ENCODE measurements at places on chromosomes 2 and 18.

DNA sequence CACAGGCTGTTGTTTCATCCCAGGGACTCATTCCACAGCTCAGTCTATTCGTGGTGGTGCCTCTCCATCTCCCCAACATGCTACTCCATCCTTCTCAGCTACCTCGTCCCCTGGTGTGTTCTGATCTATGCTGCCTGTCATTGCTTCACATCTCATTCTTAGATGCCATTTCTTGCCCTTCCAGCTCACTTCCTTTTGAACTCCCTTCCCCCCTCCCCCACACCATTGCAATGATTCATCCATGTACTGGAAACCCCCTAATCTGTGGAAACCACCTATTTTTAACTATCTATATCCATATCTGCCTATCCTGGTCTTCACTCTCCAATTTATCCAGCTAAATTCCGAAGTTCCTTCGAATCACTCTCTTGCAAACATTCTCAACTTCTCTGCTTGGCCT lies 65.7 kb upstream of the PARD3B start:
- DNase-seq: no peak

DNA sequence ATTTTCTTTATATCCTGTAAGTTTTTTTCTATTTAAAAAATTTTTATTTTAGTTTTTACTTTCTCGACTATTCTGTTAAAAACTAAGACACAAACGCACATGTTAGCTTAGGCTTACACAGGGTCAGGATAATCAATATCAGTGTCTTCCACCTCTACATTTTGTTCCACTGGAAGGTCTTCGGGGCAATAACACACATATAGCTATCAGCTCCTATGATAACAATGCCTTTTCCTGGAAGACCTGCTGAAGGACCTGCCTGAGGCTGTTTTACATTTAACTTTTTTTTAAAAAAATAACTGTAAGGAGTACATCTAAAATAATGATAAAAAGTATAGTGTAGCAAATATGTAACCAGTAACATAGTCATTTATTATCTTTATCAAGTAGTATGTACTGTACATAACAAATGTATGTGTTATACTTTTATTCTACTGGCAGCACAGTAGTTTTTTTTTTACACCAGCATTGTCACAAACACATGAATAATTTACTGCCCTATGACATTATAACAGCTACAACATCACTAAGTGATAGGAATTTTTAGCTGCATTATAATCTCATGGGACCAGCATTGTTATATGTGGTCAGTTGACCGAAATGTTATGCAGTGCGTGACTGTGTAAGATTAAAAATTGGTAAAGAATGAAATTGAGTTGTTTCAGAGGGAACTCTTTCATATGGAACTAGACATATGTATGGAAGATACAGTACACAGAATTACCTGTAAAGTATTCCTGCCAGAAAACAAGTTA lies 37.9 kb downstream of the CCDC138 start:
- DNase-seq: no peak

DNA sequence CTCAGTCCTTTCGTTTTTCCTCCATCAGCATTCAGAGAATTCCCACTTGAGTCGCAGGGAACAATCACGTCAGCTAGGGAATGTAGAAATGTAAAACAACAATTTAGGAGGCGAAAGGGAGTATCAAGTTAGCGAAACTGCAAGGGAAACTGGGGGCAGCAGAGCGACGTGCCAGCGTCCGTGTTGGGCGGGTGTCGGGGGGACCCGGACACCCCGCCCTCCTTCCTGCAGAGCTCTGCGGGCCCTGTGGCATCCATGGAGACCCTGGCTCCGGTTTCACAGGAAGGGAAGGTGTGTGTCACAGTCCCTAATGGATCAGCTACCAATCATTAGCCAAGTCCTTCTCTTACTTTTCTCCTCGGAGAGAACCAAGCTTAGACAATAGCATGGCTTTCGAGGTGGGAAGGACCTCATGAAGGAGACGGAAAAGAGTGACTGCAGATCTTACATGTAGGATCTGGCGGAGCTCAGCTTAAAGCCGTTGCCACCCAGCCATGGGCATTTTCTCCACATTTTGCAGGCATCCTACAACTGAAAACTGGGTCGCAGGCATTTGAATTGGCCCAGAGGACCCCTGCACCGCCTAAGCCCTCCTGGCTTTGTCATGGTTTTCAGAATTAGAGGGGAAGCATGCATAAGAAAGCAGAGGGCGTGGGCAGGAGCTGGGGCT lies 33.7 kb downstream of the SOX11 start:
- no peak for DNase-seq

GRCh38 chr2:71511776-71512175 lies 58.4 kb downstream of the DYSF start:
- no peak for DNase-seq

- DNase-seq: no peak
These were observed 11.3 kb downstream of the GFPT1 start for GRCh38 chr2:69375494-69376353.

All from activated naive CD4-positive, alpha-beta T cell treated with Interleukin-2 at 50 U/mL for 16 hours (primary cell).